Breast epithelium (tissue), 4 donors: ENCODE measurements at places on chromosomes 5 and 9. TPM values are rescaled to one million over a fixed set of nuclear protein-coding genes. Genes with fewer than 3 reads are reported as not detected.

DNA sequence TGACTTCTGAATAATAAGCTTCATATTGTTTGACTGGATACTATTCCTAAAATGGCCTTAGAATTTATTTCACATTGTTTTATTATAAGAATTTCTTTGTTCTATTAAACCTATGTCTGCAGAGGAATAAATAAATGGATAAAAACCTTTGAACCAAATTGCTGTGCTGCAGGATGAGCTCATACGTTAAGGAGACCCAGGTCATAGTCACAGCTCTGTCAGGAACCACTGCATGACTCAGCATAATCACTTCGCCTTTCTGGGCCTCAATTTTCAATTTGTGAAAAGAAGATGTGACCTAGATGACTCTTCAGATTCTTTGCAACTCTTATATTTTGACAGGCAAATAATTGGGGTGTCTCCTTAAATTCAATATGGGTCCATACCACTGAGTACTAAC, 36.7 kb upstream of the HMHB1 start:
- DNase-seq = no peak

Gene SLC6A18
- total RNA-seq = not detected

- DNase-seq = peak; percentile 22
Measured at GRCh38 chr5:18465833-18466681, 831.8 kb downstream of the TAF11L14 start.

DNA sequence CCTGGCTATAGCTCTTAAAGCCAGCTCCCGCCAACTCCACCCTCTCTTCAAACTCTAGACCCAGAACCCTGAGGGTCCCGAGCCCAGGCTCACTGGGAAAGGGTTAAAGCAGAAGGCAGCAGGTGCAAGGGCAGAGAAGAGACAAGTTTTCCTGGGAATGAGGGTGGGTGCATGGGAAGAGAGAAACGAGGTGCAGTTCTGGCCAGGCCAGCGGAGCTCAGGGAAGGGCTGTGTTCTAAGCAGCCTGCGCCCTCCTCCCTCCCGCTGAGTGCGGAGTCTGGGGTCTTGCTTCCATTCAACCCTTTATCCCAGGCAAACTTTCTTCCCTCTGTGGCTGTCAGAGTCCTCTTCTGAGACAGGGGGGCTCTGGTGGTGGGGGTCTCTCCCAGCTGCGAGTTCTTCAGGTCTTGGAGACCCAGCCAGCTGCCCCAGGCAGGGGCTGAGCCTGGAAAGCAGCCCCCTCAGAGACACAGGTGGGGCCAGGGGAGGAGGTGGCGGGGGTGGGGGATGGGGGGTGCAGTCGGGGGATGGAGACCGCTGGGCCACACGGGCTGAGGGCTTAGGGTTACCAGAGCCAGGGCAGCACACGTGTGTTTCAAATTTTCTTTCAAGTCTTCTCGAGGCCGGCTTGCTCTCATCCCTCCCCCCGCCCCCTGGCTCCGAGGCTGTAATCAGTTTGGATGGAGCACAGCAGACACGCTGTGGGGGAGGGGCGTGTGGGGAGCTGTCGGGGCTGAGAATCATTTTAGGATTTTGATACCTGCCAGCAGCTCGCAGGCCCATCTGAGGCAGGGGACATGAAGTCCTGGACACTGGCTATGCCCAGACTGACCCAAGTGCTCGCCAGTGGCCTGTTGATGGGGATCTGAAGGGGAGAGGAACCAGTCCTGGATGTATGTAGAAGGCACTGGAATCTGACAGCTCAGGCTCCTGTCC, 169.6 kb upstream of the SMIM23 start:
- no peak for DNase-seq

DNA sequence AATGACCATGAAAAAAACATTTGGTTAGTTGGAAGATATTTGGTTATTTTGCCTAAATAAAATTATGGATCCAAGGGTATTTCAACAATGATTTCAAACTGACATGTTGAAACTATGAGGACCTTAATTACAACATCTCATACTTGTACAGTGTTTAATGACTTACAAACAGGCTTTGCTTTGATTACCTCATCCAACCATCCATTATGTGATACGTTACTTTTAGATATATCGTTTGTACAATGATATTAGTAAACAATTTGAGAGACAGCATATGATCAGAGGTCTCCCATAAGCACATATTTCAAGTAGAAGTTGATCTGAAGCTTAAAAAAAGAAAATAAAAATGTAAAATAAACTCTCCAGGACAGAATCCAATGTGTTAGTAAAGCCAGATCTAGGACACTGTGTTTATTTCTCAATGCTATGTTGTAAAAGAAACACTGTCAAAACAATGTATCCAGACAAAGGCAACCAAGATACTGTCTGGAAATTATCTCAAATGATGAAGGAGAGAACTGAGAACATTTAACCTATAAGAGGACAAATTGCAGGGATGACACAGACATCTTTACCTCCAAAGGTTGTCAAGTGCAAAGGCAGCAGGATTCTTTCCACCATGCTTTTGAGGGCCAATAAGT, 116.0 kb upstream of the TARS1 start:
- no peak for DNase-seq

DNA sequence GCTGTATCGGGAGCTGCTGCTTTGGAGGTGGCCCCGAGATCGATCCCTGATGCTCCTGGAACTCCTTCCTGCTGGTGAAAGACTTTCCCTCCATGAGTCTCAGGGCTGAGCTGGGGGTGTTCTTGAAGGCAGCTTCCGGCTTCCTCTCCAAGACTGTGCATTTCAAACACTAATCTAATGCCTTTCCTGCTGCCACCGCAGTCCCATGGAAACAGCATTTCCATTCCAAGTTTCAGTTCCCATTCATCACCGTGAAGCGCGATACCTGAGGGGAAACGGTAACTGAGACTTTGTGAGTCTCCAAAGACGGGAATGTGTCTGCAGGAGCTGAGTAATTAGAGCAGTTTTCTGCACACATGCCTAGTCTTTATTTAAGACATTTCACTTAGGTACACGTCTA, 230.1 kb downstream of the PAX5 start:
- no peak for DNase-seq

GRCh38 chr5:10289353-10289752, 18.3 kb downstream of the CMBL start:
- peak; percentile 49 for DNase-seq

DNA sequence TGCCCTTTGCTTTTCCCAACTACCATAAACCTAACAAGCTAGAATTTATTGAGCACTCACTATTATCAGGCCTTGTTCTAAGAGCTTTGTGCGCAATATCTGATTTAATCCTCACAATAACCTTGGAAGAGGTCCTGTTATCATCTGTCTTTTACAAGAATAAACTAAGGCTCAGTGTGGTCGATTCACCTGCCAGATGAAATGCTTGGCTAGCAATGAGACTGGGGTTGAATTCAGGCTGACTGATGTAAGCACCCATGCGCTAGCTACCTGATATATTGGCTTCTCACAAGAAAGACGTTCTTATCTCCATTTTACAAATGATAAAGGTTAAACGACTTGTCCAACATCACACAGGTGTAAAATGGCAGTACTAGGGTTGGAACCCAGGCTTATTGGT, 37.4 kb downstream of the FAT2 start:
- DNase-seq = no peak

Gene FOXD4L4
- total RNA-seq = 0.32 TPM

DNA sequence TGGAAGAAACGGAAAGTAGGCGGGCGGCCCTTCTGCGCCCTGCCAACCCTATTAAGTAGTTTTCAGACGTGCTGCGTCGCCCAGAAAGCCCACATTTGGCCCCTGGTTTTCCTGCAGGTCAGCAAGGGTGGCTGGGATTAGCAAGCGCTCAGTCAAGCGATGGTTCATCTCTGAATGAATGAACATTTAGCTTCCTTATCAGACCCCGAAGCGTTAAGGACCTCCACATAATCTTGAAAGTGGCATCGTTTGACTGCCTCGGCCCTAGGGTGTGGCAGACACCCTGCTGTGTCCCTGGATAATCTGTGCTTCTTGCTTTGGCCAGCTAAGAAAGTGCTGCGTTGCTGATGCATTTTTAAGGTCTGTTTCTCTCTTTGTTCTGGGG, 684 bp downstream of the TOR1B start:
- no peak for DNase-seq

DNA sequence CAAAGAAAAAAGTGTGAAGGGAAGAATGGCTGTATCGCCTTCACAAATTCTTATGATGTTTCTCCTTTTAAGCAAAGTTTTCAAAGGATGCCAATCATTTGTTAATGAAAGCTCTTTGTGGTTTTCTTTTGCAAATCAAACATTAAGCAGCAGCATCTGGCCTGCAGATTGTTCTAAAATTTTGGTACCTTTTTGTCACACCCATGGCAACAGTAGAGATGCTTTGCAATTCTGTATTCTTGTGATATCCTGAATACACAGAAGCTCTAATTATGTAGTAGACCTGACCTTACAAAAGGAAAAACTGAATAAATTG, 79.8 kb downstream of the CDO1 start:
- DNase-seq = no peak
